Left renal cortex interstitium (tissue), 4 donors: ENCODE measurements at places on chromosomes 13 and 19.

DNA sequence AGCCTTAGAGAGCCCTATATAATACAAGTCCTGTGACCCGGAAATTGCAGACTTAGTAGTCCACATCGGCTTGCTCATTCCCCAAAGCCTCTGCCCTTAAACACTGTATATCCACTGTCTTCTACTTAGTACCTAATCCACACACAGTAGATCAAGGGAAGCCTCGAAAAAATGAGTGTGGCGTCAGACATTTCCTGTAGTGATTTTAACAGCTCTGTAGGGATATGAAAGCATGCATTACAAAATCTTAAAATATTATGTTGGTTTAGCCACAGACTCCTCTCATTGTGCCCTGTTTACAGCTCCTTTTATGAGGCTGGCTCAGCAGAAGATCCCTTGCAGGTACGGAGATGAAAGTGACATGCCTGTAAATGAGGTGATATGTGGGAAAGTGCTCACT lies 416.3 kb downstream of the LIG4 start:
- DNase-seq = no peak

- DNase-seq = no peak
These were observed 350.1 kb upstream of the NBEA start for GRCh38 chr13:34591900-34592529.

DNA sequence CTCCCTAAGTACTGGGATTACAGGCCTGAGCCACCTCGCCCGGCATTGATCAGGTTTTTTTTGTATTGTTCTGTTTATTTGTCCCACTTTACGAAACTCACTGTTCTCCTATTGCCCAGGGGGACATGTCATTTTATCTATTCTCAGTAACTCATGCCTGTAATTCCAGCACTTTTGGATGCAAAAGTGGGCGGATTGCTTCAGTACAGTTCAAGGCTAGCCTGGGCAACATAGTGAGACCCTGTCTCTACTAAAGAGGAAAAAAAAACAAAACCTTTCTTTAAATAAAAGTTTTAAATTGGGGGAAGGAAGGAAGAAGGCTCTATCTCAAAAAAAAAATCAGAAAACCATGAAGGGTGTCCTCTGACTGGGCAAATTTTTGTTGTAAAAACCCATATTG lies 2.7 kb upstream of the MPV17L2 start:
- DNase-seq = no peak

GRCh38 chr19:5800361-5801270 lies 4.3 kb upstream of the NRTN start:
- DNase-seq = no peak

GRCh38 chr19:4567584-4568071 lies 8.1 kb upstream of the SEMA6B start:
- no peak for DNase-seq

DNA sequence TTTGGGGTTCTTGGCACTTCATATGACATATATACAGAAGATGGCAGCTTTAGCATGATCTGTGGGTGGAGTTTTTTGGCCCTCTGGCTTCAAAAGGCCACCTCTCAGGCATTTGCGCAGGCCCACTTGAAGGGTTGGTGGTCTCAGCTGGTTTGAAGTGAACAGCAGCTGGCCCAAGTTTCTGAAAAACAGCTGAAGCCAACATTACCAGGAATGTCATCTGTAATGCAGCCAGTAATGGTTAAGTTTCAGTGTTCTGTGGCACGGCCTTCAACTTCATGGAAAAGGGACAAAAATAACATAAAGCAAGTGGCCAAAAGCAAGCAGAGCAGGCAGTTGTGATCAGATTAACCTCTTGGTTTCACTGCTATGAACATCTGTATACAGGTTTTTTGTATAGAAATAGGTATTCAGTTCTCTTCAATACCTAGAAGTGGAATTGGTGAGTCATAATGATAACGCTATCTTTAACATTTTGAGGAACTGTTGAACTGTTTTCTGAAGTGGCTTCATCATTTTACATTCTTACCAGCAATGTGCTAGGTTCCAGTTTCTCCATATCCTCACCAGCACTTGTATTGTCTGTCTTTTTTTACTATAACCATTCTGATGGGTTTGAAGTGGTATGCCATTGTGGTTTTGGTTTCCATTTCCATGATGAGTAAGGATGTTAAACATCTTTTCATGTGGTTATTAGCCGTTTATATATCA lies 245.4 kb downstream of the SHISA2 start:
- no peak for DNase-seq

GRCh38 chr19:3080286-3080685 lies 13.9 kb upstream of the GNA11 start:
- no peak for DNase-seq

GRCh38 chr13:33284916-33285315 lies 639 bp downstream of the STARD13 start:
- no peak for DNase-seq
